Left renal pelvis (tissue), 4 donors: ENCODE measurements at places on chromosomes 2 and 18.
A peak's percentile ranks its signal among the peaks of the same experiment; 100 is the strongest.

GRCh38 chr2:199312931-199313330 is 144.8 kb downstream of the SATB2 start:
- no peak for DNase-seq

DNA sequence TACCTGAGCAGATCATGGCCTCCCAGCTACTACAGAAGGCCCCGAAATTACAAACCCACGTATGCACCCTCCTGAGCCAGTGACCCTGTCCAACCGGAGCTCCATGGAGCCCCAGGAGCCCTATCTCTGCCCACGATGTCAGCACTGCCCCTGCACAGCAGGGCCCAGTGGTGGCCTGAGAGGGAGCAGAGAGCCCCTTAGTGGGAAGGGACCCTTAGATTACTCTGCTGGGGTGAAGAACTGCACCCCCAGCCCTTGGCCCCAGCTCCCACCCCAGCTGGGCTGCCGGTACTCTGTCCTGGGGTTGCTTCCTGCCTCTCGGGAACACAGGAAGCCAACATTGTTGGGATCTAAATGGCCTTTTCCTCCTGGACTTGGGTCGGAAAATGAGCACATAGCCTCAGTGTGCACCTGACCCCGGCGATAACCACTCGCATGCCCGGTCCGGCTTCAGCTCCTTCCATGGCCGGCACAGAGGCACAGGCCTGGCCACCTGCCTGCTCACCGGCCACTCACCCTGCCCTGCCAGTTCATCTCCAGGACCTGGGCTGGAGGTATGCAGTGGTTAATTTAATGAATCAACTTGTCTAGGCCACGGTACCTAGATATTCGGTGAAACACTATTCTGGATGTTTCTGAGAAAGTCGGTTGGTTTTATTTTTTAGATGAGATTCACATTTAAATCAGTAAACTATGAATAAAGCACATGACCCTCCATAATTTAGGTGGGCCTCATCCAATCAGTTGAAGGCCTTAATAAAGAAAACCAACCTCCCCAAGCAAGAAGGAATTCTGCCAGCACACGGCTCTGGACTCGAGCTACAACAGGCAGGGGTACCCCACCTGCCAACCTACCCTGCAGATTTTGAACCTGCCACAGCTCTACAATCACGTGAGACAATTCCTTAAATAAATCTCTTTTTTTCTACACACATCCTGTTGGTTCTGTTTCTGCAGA is 19.2 kb downstream of the TNS1 start:
- DNase-seq = no peak

DNA sequence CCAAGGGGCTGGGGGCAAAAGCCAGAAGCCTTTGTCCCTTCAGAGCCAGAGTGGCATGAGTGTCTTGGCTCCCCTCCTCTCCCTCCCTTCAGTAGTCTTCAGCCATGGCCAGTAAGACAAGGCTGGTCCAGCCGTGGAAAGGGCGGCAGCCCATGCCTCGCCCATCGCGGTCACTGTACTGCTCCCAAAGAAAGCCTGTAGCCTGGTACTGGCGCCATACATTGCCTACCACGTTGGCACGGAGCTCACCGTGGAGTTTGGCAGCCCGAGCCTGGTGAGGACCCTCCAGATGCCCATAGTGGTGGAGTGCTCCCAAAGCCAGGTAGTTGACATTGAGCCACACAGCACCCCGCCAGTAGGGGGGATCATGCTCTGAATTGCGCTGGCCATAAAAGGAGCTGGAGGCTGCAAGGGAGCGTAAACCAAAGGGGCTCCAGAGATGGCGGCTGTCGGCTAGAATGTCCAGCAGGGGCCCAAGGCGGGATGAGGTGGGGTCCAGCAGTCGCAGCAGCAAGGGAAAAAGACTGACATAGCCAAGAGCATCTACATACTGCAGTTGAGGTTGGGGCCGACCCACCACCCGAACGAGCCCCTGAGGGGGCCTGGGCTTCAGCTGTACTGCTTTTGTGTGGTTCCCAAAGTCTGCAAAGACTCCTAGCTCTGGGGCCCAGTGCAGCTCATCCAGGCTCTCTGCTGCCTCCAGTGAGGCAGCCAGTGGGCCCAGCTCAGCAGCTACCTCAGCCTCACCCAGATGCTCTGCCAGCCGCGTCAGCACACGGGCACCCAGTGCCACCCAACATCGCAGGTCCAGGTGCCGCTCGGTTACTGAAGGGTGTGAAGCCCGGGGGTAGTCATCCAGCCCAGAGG is 3.2 kb downstream of the WBP1 start:
- DNase-seq = no peak

GRCh38 chr18:80129672-80130367 is 20.8 kb downstream of the ADNP2 start:
- DNase-seq = no peak

GRCh38 chr18:38362286-38362792 is 796.7 kb upstream of the CELF4 start:
- DNase-seq = no peak

GRCh38 chr18:49447810-49448745 is 12.4 kb downstream of the DYM start:
- DNase-seq = no peak

GRCh38 chr2:210630873-210631560 is 74.6 kb downstream of the CPS1 start:
- DNase-seq = no peak

DNA sequence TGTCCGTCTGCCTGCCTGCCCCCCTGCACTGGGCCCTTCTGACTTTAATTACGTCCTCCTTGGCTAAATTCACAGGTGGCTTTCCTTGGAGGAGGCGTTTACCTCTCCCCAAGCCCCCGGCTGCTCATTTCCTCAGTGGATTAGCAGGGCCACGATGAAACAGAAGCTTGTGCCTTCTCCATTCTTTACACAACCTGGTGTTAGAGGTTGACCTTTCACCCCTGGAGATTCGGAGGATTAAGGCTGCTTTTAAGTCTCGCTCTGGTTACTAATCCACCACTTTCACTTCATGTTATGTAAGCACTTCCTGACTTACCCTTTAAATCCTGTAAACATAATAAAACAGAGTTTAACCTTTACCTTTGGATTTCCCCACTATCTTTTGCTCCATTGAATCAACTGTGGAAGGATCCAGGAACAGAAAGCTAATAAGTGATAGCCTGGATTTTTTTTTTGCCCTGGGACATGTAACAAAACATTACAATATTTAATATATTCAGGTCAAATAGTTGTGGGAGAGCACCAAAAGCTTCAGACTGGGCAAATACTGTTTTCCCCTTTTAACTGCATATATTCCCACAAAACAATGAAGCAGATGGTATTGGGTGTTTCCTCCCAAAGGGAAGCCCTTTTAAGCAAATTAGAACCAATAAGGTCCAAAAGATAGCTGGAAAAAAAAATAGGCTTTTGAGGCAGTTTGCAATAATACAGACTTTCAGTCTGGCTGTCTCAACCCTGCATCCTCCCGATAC is 370.2 kb downstream of the EN1 start:
- DNase-seq = no peak

GRCh38 chr2:99765731-99766318 is 276.0 kb upstream of the REV1 start:
- no peak for DNase-seq

DNA sequence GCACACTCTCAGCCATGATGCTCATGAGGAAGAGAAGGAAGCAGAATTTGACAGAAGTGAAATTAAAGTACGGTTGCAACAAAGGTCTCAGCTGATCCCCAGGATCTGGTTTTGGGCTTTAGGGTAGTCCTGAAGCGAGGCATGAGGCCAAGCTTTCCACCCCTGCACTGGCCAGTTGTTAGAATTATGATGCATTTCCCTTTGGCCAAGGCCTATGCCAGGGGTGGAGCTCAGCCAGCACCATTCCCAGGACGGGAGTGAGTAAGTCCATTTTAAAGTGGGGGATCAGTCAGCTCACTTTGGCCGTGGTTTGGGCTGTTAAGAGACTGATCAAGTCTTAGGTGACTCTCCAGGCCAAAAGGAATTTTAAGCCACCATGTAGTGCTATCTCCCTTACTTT is 314.5 kb upstream of the MMADHC start:
- DNase-seq = no peak

- DNase-seq = no peak
These were observed 9.4 kb downstream of the FAM210A start for GRCh38 chr18:13716916-13717315.

- DNase-seq = no peak
These were observed 87.3 kb upstream of the LDLRAD4 start for GRCh38 chr18:13131283-13131682.

DNA sequence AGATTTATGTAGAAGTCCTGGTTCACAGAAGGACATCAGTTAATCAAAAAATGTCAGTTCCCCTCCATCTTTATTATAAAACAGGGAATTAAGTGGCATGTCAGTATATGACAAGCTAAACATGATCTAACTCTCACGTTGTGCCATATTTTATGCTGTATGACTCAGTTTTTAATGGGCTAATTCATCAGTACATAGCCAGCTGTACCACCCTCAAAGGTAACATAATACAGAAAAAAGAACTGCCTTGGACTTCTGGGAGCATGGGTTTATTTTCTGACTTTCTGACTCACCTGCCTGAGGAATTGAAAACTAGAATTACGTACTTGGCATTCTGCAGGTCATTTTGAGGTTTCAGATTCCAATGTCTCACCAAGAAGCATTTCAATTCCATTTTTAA is 135.7 kb downstream of the CMPK2 start:
- no peak for DNase-seq

- no peak for DNase-seq
These were observed 301.4 kb downstream of the TSN start for GRCh38 chr2:122056853-122057252.

DNA sequence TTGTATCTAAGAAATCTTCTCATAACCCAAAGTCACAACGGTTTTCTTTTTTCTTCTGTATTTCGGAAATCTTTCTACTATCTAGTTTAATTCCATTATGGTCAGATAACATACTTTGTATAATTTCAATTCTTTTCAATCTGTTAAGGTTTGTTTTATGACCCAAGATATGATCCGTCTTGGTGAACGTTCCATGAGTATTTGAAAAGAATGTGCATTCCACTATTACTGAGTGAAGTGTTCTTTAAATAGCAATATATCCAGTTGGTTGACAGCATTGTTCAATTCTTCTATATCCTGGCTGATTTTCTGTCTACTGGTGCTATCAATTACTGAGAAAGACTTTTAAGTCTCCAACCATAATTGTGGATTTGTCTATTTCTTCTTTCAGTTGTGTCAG is 414.5 kb downstream of the TNS1 start:
- no peak for DNase-seq

GRCh38 chr18:8974696-8975095 is 127.8 kb upstream of the NDUFV2 start:
- DNase-seq = no peak

DNA sequence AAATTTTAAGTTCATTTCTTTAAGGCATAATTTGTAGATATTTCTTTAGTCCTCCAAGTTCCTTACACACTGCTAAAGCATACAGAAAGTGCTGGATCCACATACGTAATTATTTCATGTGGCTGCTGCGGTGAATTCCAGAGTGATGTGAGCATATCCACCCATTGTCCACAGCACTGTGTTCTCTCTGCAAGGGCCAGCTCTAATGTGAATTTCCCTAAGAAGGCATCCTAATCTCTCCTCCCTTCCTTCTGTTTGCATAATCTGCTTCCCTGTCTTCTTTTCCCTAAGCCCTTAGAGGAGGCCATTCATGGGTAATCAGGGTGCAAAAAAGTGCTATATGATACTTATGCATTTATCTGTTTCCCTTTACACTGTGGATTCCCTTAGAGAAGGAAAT is 57.2 kb downstream of the COBLL1 start:
- DNase-seq = no peak

- DNase-seq = no peak
These were observed 90.3 kb upstream of the RAB27B start for GRCh38 chr18:54737986-54738385.

- DNase-seq = no peak
These were observed 1081.4 kb upstream of the NRXN1 start for GRCh38 chr2:52113338-52113737.

GRCh38 chr2:235463893-235464292 is 29.9 kb upstream of the AGAP1 start:
- no peak for DNase-seq

DNA sequence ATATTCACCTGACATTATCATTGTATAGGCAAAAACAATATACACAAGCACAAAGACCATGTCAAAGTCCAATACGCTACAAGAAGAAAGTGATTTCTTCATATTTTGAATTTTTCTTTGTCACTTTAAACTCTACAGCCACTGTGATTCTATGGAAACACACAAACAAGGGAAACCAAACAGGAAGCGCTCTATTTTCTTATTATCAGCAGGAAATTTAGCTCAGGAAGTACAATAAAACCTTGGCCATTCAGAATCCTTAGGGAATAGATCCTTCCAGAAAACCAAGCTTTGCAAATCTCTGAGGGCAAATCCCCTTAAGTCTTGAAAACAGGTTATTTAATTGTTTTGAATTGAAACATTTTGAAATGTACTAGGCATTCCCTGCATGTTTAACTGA is 336.2 kb downstream of the EPHA4 start:
- DNase-seq = no peak

DNA sequence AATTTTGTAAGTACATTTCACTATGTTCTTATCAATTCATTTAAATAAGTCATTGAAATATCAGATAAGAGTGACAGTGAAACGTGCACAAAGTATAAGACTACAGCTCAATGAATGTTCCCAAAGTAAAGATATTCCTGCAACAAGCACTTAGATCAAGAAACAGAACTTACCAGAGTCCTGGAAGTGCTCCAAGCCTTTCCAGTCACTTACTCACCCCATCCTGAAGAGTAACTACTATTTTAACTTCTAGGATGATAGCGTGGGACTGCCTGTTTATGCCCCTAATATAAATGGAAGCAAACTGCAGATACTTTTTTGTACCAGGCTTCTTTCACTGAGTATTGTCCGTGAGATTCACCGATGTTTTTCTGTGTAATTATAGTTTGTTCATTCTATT is 768.9 kb downstream of the SLC4A3 start:
- DNase-seq = no peak

DNA sequence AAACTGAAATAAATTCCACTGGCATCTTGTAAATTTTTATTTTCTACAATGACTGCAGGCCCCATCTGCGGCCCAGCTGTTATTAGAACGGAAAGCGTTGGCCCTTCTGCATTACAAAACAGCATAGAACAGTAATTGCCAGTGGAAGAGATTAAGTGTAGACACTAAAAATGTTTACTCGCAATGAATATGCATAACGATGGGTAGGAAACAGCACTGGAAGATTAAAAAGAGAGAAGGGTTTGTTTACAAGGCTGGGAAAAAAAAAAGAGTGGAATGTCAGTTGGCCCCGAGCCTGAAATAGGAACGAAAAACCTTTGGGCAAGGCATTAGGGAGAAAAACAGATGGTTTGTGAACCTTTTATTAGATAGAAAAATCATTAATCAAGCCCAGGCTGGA is 275.9 kb upstream of the TCF4 start:
- DNase-seq = peak; percentile 21

- no peak for DNase-seq
These were observed 81.0 kb upstream of the TMEM18 start for GRCh38 chr2:758073-758820.

GRCh38 chr2:45823723-45824206 is 172.3 kb downstream of the PRKCE start:
- no peak for DNase-seq

DNA sequence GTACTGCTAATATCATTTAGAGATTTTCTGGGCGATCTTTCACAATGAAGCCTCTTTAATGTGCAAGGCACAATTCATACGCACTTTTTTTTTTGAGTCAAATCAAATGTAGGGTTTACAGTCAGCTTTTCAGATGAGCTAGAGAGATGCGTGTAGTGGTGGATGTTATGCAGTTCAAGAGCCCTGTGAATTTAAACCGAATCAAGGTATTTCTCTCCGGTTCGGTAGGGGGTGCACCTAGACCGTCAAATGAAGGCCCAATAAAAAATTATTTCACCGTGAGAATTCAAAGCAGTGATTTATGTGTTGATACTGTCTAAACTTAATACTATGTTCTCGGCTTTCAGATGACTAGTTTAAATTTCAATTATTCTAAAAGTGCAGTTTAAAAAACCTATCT is 1.1 kb downstream of the PTH2R start:
- no peak for DNase-seq
